Islet precursor cell (in vitro differentiated cells): ENCODE measurements at places on chromosomes 13 and 19.

DNA sequence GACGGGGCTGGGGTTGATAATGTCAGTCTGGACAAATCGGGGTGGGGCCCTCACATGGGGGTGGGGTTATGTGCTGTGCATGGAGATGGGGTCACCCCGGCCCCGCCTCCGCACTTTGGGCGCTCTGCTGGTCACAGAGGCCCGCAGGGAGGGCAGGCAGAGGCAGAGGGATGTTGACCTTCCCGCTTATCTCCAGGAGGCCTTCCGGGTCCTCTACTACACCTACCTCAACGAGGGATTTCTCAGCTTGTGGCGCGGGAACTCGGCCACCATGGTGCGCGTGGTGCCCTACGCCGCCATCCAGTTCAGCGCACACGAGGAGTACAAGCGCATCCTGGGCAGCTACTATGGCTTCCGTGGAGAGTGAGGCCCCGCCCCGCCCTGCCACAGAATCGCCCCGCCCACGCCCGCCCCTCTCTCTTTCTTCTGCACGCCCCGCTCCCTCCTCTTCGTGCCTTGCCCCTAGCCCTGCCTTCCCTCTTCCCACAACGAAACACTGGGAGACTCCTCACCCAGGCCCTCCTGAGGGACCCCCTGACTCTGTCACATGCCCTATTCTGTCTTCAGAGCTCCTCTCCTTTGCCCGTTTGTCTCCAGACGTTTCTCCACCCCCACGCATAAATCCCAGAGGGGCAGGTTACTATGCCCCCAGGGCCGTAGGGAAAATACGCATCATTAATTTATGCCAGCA is 32.8 kb downstream of the TMEM161A start:
- DNase-seq: peak; percentile 90

DNA sequence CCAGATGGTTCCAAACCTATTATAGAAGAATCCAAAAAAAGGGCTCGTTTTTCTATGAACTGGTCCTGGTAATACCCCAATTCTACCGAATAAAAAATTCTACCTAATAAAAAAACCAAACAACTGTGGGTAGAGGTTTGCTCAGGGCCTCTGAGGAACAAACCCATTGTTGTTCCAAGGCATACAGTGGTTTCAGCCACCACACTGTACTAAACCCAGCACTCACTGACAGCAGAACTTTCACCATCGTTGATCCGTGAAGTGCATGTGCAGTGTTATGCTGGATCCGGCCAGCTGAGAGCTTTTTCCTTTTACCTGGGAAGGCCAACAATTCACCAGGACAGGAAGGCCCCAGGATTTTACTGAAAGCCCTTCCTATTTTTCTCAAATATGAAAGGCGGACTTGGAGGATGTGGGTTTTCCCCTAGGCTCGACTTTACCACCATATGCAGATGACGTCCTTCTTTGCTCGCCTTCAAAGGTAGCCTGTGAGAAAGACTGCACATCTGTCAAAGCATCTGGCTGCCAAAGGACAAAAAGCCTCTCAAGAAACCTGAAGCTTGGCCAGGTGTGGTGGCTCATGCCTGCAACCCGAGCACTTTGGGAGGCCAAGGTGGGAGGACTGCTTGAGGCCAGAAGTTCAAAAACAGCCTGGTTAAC is 7.2 kb upstream of the PABPC3 start:
- DNase-seq: no peak

DNA sequence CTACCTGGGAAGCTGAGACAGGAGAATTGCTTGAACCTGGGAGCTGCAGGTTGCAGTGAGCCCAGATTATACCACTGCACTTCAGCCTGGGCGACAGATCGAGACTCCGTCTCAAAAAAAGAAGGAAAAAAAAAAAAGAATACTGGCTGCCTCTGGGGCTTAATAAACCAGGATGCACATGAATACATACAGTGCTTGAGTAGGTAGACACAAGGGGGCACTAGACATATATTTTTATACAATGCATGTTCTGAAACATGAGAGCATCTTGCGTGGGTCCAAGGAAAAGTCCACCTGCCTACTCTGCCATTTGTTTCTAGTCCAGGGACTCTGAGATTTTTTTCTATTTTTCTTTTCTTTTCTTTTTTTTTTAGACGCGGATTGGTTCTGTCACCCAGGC is 31.2 kb downstream of the KEAP1 start:
- DNase-seq: no peak

DNA sequence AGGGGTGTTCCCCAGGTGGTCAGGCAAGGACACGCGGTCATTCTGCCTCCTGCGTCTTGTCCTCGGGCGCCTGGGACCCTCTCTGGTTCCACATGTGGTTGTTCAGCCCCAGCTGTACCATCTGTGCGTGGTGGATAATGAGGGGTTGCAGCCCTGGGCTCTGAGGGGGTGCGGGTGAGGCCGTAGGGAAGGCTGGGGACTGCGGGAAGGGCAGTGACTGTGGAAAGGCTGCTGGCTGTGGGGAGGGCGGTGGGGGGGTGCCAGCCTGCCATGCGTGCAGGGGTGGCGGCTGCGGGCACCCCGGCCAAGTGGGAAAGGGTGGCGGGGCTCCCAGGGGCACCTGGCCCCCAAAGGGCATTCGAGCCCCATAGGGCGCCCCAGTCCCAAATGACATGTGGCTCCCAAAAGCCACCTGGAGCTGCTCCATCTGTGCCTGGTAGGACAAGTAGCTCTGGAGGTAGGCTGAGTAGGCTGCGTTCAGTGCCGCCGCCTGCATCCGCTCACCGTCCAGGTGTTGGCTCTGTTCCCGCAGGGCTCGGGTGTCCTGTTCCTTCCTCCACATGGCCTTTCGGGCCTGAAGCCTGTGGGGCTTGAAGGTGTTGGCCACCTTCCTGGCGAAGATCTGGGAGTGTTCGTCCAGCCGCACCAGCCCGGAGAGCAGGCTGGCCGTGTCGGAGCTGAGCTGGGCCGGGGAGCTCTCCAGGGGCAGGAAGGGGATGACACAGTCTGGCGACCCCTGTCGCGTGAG is 15.1 kb downstream of the TICAM1 start:
- no peak for DNase-seq

- no peak for DNase-seq
Observed at GRCh38 chr13:49760558-49760957, 31.9 kb downstream of the KPNA3 start.

GRCh38 chr13:111346101-111346680 is 25.7 kb downstream of the TEX29 start:
- DNase-seq: no peak

- DNase-seq: no peak
Observed at GRCh38 chr19:49474542-49474924, 518 bp downstream of the FLT3LG start.

GRCh38 chr13:45847554-45848224 is 3.9 kb downstream of the SIAH3 start:
- no peak for DNase-seq

- DNase-seq: no peak
Observed at GRCh38 chr13:41006306-41006705, 12.8 kb downstream of the ELF1 start.

- DNase-seq: peak; percentile 65
Observed at GRCh38 chr19:43560687-43561086, 14.6 kb downstream of the XRCC1 start.

DNA sequence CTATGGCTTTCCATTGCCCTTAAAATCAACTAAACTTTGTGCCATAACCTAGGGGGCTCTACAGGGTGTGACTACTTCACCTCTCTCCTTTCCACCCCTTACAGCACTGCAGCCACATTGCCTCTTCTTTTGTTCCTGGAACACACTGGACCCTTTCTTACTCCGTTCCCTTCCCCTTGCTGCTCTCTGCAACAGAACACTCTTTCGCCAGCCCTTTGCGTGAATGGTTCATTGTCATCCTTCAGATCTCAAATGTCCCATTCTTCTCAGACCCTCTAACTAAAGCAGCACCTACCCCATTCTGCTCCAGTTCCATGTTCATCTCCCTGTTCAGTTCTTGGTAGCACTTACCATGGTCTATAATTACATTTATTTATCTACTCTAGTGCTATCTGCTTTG is 208.3 kb downstream of the OXGR1 start:
- DNase-seq: no peak

- DNase-seq: no peak
Observed at GRCh38 chr13:49584771-49585182, 581 bp downstream of the RCBTB1 start.

DNA sequence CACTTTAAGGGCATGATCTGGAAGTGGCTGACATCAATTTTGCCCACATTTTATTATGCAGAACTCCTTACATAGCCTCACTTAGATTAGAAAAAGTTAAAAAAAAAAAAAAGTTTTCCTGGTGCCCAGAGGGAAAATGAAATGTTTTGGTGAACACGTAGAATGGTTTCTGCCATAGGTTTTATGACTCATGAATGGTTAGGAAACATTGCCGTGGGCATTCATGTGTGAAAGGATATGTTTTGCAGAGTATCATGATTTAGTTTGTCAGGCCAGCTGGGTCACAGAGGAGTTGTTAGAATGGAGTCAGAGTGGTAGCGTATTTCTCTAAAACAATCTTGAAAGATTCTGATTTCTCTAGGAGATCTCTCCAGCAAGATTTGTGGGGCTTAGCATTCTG is 133.8 kb downstream of the MRPL57 start:
- no peak for DNase-seq

DNA sequence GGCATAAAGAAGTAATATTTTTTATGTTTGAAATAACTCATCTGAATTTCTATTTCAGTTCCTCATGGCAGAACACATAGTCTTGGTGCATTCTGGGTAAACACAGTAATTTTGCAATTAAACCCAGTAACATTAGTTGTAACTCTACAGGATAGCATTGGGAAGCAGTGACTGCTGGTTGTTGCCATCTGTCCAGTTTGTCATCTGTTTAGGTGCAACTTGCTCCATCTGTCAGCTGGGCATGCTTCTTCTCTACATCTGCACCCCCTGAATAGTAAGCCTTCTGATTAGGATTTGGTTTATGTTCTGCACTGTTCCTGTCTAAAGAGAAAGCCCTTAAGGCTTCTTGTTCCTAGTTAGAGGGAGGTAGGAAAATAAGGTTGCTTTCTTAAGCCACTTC is 63.5 kb upstream of the CSNK1A1L start:
- DNase-seq: no peak

DNA sequence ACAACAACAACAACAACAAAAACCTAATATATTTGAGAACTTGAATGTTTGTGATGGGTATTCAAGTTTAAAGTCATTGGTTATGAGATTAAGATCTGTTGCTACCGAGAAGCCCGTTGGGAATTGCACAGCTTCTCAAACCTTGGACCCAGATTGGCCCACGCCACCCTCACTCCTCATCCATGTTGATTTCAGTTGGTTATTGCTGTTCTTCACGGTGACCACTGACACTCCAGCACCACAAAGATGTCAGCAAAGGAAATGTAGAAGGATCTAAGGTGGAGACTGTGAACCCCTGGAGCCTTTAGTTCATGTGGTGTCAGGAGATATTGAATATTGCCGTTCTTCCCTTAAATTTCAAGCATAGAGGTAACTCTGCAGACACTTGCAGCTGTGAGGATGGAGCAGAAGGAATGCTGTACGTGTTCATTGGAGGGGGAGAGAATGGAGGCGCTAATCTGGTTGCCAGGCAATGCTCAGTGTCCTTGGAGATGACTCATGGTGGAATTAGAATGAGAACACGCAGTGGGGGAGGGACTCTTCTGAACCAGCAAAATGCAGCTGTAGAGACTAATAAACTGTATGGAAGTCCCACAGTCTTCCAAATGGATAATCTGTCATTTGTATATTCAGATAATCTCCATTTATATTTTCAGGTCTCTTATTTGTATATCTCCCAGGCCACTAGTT is 20.8 kb upstream of the ZNF835 start:
- no peak for DNase-seq

DNA sequence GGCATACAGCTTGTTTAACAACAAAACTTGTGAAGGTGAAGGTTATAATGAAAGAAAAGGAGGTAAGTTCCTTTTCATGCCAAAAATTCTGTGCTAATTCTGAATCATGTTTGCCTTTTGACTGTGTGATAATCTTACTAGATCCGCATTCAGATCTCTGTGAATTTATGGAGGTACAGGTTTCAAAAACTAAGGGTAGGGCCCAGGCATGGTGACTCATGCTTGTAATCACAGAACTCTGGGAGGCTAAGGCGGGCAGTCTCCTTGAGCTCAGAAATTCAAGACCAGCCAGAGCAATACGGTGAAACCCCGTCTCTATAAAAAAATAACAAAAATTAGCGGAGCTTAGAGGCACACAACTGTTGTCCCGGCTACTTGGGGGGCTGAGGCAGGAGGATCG is 45.9 kb downstream of the PCDH9 start:
- no peak for DNase-seq

DNA sequence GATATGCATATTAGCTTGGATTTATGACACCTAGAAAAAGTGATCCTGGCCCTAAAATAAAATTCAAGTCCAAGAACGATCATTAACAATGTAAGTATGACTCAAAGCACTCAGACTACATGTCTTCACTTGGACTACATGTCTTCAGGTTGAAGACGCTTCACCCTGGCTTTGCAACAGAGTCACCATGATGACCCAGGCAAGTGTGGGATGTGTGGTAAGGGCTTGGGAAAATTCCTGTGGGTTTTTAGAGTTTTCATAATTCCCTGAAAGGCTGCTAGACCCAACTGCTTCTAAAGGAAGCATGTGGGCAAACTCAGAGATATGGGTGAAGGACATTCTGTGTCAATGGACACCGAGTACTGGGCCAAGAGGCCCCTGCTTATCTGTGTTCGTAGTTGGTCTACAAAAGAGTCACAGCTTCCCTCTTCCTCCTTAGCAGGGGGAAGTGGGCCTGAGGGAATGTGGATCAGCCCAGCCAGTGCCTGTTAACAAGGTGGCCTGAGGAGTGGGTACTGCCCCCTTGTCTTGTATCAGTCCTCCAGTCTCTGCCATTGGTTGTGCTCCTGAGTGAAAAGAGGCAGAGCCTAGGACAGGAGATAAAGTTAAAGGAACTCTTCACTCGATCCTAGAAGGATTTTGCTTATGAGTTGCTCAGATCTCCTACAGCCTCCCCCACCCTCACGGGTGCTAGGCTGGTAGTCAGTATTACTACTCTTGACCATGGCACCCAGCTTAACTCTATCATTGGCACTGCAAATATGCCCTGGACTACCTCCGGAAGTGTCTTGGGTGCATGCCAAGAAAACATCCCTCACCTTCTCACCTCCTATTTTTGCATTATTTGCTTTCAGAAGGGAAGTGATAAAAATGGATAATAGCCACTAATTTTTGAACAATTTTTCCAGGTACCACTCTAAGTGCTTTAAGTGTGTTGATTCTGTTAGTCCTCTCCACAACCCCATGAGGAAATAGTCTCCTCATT is 406.3 kb downstream of the COG6 start:
- DNase-seq: no peak

- no peak for DNase-seq
Observed at GRCh38 chr19:38031423-38031770, 124.4 kb downstream of the SIPA1L3 start.

DNA sequence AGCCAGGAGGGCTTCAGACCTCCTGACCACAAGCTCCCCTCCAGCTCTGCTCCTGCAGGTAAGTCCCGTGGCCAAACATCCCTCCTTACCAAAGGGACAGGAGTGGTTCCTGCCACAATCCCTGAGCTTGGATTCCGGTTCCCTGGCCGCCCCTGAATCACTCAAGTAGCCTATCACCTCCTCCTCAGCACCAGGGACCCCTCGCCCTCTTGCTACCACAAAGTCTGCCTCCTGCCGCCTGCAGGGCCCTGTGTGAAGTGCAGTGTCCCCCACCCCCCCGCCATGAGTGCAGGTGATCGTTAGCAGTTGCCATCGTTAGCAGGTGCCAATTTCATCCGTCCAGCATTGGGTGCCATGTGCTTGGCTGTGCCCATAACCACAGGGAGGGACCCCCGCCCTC is 40.8 kb upstream of the RANBP3 start:
- no peak for DNase-seq
